ENCODE measurements at places on chromosomes 7 and 10. TPM values are rescaled to one million over a fixed set of nuclear protein-coding genes. Genes with fewer than 3 reads are reported as not detected.

Gene OPALIN
- not detected for polyA plus RNA-seq

Gene SEMA3D
- 2.9 TPM for polyA plus RNA-seq

GRCh38 chr10:90859321-90859751 lies 1.5 kb upstream of the HTR7 start:
- DNase-seq, result peak; percentile 79

Gene NPSR1
- not detected for polyA plus RNA-seq

DNA sequence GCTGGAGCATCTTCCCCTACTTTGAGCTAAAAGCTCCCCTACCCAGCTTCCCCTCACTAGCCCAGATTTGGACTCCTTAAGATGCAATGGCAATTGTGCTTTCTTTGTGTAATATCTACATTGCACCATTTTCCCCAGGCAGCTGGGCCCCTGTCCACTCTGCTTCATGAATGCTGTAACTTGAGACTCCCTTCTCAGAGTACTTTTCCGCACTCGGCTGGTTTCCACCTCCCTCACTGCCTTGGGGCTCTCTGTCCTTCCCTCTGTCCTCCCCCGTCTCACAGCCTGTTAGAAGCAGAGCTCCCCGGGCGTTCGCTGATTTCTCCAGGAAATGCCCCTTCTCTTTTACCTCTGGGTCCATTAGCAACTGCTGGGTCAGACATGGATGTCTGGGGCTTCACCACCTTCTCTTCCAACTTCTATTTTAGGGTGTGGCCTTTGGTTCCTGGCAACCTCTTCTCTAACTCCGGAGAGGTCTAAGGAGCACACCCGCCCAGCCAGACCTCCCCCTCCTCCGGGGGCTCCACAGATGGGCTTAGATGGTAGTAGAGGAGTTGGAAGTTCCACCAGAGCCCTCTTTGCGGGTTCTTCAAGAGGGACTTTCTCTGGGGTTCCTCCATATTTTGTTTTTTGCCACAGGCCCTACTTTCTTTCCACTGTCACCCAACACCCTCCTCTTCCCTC lies 2.9 kb upstream of the TMEM72 start:
- peak; percentile 59 for DNase-seq

- no peak for DNase-seq
These were observed 265.3 kb downstream of the HDAC9 start for GRCh38 chr7:18760631-18761445.

DNA sequence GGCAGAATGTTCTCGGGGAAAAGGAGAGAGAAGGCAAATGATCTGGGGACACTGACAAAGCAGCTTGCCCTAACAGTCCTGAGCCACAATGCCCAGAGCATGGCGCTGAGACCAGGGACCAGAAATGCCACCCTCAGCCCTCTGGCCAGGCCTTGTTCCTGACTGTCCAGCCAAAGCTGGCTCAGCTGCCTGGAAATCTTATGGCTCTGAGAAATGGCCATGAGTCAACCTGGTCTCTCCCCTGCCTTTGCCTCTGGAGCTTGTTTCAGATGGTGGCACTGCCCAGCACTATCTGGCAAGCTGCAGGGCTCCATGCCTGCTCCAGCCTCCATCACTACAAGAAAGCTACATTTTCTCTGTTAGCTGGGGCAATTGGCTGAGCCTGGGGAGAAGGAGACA lies 90.5 kb upstream of the PLXNA4 start:
- no peak for DNase-seq

Gene EBLN1
- polyA plus RNA-seq, result not detected

- DNase-seq, result no peak
These were observed 86.6 kb downstream of the WDFY4 start for GRCh38 chr10:48771234-48771633.

DNA sequence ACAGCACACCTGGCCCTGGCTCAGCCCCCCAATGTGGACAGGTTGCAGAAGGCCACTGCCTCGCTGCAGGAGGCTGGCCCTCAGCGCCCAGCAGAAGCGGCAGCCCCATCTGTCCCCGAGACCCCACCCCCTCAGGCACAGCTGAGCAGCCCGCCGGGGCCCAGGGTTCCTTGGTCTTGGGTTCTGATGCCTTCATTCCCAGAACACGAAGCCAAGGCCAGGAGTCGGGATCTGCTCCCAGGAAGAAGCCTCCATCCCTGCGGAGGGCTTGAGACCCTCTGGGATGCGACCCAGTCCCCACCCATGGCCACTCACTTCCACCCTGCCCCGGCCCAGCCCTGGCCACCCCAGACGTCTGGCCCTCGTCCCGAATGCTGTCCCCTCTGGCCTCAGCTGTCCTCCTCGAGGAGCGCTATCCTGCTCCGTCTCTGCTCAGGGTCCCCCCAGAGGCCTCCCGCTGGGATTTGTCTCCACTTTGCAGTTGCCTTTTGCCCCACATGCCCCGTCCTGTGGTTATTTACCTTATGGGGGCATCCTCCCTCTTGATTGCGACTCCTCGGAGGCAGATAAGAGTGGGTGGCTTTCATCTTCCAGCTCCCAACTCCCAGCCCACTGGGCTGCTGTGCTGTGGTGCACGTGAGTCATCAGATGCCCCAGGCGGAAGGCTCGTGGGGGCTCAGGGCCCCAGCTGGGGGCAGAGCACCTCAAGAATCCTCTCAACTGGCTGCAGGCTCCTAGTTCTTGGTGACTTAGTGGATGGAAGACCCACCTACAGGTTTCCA lies 97.5 kb downstream of the MKI67 start:
- no peak for DNase-seq

- peak; percentile 26 for DNase-seq
These were observed 1.5 kb downstream of the MKX start for GRCh38 chr10:27743877-27744801.

- DNase-seq, result no peak
These were observed 93.6 kb downstream of the HGF start for GRCh38 chr7:81676105-81676811.

DNA sequence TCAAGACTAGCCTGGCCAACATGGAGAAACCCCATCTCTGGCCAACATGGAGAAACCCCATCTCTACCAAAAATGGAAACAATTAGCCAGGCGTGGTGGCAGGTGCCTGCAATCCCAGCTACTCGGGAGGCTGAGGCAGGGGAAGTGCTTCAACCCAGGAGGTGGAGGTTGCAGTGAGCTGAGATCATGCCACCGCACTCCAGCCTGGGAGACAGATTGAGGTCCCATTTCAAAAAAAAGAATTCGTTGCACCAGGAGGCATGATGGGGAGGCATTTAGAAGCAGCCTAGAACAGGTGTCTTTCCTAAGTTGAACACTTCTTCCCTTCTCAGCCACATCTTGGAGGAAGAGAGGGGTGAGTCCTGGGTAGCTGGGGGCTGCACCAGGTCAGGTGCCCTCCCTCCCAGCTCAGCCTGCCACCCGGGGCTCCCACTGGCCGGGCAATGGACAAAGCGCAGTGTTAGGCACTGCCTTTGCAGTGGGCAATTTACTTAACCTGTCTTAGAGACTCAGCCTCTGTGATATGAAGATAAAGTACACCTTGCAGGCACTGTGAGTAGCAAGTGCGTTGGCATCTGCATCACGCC lies 726.8 kb downstream of the PARD3 start:
- DNase-seq, result no peak

GRCh38 chr10:28873540-28873939 lies 196.2 kb downstream of the BAMBI start:
- no peak for DNase-seq

Gene RNF32
- 0.56 TPM for polyA plus RNA-seq

GRCh38 chr7:83593921-83594475 lies 54.9 kb downstream of the SEMA3E start:
- no peak for DNase-seq

GRCh38 chr7:4682621-4683042 lies 537 bp downstream of the FOXK1 start:
- DNase-seq, result peak; percentile 47

DNA sequence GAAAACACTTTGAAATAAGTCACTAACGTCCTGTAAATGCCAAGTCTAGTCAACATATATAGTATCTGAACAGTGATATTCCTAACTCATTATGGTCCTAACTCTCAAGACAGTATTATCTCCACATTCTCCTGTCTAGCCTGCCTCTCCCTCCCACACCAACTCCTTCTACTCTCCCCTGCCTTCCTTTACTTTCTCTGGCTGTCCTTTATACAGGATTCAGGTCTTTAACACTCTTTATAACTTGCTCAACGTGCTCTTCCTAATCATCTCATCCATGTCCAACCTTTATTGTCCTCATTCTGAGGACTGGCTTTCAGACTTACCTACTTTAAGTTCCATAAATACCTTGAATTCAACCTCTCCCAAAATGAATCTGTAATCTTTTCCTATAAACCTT lies 42.5 kb downstream of the MTPN start:
- no peak for DNase-seq

DNA sequence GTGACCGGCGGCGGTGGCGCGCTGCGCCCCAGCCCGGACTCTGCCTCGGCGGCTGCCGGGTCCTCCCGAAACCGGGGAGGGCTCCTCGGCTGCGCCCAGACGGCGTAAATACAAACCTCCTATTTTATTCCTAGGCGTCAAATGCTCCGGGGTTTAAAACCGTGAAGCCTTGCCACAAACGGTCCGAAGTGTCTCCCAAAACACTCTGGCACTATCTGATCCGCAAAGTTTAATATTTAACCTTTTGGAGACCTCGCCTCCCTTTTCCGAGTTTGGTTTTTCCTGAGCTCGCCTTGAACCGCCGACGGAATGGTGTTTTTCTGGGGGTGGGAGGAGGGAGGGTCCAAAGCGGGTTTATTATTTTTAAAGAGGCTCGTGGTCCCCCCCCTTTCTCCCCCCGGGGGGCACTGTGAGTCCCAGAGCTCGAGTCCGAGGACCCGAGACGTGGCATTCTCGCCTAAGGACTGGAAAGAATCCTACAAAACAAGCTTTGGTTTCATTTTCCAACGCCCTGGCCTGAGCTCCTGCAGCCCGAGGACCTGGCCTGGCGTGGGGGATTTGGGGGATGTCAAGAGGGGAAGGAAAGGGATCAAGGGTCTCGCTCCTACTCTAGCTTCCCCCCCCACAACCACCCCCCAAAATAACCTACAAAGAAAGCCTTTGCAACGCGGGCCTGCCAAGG lies 1.8 kb downstream of the TNRC18 start:
- DNase-seq, result peak; percentile 82

- no peak for DNase-seq
These were observed 24.9 kb upstream of the AMPH start for GRCh38 chr7:38655833-38656774.

GRCh38 chr10:125827133-125827532 lies 3.8 kb downstream of the BCCIP start:
- DNase-seq, result no peak

DNA sequence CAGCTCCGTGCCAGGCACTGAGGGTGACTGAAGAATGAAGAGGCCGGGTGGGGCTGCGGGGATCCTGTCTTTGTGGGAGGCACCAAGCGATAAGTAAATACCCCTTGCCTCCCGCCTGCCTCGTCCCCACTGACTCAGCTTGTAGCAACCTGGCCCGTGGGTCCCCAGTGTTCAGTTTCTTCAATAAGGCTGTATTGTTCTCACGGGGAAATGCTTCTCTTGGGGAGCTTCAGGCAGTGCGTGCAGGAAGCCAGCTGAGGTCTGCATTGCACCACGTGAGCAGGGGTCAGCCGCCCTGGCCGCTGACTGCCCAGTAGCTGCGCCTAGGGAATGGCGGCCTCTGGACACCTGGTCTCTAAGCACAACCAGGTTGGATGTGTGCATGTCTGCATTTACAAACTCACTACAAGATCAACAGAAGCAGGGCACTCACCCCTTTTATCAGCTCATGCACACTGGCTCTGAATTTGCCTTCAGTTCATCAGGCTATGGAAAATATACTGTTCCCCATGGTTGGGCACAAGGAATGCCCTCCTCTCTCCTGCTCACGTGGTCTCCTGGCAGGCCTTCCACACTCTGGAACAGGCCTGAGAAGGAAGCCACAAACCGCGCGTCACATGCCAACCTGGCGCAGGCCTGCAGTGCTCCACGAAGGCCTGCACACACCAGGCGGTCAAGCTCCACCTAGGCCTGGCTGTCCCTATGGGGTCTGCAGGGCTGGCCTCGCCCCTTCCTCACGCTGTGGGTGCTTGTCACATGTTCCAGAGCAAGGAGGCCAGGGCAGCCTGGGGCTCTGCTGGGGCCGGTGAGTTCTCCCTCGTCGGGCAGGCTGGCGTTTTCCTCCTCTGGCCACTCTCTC lies 135.7 kb upstream of the RNF32 start:
- no peak for DNase-seq

DNA sequence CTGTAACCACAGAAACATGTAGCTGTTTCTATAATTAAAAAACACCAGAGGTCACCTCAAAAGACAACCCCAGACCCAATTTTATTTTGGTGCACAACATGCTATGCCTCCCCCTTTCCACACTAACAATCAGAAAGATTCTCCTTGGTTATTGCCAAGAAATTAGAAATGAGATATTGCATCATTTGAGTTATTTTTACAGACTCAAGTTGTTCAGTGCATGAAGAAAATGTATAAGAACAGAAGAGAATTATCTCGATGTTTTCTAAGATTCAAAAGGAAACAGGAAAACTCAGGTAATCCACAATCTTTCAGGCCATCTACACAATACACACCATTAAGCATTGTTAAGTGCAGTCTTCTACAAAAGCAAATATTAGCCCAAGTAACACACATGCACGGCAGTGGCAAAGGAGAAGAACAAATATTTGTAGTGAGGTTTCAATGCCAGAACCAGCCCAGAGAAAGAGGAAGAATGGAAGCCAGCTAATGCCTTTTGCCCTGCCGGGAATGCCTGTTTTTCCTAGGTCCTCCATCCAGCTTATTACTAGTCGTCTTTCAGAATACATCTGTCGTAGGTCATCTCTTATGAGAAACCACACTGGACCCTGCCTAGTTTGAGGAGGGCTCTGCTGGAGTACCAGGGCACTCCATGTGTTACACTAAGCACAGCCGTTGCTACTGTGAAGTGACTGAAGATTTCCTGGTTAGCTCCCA lies 67.6 kb upstream of the C1GALT1 start:
- no peak for DNase-seq

DNA sequence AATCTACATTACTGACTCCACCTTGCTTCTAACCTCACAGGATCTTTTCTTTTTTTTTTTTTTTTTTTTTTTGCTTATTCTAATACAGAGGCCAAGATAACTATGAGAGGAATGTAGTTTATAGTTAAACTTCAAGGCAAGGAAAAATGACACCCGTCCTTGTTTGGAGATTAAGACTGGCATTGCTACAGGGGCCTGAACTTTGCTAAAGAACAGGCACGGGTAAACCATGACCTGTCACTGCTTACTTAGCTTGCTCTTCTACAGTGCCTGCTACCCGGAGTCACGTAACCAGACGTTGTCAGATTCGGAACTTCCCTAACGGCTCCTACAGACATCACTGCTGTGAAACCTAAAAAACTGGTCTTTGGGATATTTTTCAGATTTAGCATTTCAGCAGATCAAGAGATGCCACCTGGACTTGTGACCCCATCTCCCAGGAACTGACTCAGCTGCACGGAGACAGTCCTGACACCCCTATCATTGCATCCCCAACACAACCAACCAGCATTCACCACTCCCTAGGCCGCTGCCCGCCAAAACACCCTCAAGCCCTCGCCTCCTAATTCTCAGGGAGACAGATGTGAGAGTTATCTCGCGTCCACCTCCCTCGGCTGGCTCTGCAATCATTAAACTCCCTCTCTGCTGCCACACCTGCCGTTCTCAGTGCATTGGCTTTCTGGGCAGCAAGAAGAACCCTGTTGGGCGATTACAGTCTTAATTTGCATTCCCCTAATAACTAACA lies 27.5 kb downstream of the MAD1L1 start:
- peak; percentile 11 for DNase-seq

All from IMR-90 (cell line).